Activated CD4-positive, alpha-beta T cell treated with anti-CD3 and anti-CD28 coated beads, Interleukin-2, amount 50 U/mL, for 48 hours (primary cell): ENCODE measurements at places on chromosomes 6 and 20.

DNA sequence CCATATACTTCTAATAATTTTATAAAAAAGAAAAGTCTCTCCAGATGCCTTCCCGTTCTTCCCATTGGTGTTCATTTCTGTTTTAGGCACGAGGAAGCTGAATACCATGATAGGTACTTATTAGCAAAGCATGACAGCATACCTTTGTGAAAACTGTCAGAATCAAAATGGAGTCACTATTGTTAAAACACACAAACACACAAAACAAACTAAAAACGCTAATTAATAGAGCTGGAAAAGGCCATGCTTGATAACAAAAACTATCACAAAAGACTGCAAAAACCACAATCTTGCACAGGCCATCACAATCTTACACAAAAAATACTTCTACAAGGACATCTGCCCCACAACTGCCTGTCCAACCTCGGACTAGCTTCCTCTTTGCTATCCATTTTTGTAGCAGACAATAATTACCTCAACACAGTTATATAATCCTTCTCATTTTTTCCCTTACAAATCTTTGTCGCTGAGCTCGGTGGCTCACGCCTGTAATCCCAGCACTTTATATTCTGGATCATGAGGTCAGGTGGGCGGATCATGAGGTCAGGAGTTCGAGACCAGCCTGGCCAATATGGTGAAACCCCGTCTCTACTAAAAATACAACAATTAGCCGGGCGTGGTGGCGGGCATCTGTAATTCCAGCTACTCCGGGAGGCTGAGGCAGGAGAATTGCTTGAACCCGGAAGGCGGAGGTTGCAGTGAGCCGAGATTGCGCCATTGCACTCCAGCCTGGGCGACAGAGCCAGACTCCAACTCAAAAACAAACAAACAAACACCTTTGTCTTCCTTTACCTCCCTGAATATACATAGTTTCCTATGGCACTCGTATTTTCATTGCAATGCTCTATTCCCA lies 3.2 kb upstream of the ABT1 start:
- DNase-seq, result no peak

GRCh38 chr6:129312880-129313279 lies 397.1 kb downstream of the ARHGAP18 start:
- DNase-seq, result no peak

GRCh38 chr6:78875505-78875904 lies 8.2 kb downstream of the IRAK1BP1 start:
- no peak for DNase-seq

GRCh38 chr6:40779409-40779808 lies 192.2 kb upstream of the LRFN2 start:
- DNase-seq, result no peak

GRCh38 chr6:158808941-158809678 lies 10.1 kb downstream of the EZR start:
- no peak for DNase-seq

- DNase-seq, result no peak
Measured at GRCh38 chr20:6519556-6519955, 247.9 kb upstream of the BMP2 start.

- peak; percentile 30 for DNase-seq
Measured at GRCh38 chr6:108592371-108593337, 31.9 kb downstream of the FOXO3 start.

- no peak for DNase-seq
Measured at GRCh38 chr6:130500693-130501092, 134.9 kb downstream of the TMEM200A start.

DNA sequence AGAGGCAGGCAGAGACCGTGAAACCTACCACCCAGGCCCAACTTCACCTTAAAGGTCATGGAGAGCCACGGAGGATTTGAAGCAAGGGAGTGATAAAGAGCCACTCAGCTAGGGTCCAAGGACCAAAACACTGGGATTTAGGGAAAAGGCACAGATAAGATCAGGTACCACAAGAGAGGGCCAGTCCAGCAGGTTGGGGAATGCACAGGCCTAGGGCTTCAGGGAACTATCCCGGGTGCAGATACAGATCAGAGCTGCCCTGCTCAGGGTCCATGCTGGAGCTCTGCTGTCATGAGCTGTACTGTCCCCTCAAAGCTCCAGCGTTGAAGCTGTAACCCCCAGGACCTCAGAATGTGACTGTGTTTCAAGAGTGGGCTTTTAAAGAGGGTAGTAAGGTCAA lies 16.9 kb downstream of the SLC22A23 start:
- no peak for DNase-seq

DNA sequence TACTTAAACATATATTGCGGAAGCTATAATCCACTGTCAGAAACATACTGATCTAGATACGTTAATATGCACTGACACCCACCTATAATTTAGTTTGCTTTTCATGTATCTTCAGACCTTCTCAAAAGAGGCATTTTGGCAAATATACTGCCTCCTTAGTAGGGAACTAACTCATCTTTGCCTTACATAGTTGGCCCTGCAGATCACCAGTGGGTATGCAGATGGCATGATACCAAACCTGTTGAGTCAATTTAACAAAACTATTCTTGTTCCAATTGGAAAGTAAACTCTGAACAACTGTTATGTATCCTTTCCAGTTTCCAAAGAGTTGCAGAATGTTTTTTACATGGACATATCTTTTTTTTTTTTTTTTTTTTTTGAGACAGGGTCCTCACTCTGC lies 35.6 kb upstream of the TBC1D20 start:
- no peak for DNase-seq

- no peak for DNase-seq
Measured at GRCh38 chr6:12436224-12436623, 146.1 kb downstream of the EDN1 start.

GRCh38 chr6:39430871-39431523 lies 108.5 kb upstream of the KCNK16 start:
- DNase-seq, result no peak

GRCh38 chr20:33291830-33292355 lies 8.9 kb downstream of the BPIFB1 start:
- DNase-seq, result peak; percentile 75

- DNase-seq, result no peak
Measured at GRCh38 chr20:35568645-35569044, 26.8 kb downstream of the ERGIC3 start.

- no peak for DNase-seq
Measured at GRCh38 chr6:1082285-1082935, 229.5 kb upstream of the FOXQ1 start.

DNA sequence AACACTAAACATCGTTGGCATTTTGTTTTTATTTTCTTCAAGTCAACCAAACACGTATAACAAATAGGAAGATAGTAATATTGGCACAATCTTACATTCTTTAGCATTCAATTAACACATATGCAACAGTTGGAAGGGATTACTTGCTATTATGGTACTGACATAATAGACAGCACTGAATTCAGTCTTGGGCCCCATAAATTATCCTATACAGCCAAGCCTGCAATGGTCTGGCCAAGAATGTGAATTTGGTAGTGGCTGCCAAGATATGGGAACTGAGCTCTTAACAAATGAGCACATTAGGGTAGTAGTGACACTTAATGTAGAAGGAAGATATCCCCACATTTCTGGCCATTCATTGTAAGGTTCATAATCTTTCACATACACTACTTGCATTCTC lies 44.8 kb upstream of the ARHGAP18 start:
- DNase-seq, result no peak

- DNase-seq, result no peak
Measured at GRCh38 chr20:58429303-58429702, 40.3 kb downstream of the VAPB start.

DNA sequence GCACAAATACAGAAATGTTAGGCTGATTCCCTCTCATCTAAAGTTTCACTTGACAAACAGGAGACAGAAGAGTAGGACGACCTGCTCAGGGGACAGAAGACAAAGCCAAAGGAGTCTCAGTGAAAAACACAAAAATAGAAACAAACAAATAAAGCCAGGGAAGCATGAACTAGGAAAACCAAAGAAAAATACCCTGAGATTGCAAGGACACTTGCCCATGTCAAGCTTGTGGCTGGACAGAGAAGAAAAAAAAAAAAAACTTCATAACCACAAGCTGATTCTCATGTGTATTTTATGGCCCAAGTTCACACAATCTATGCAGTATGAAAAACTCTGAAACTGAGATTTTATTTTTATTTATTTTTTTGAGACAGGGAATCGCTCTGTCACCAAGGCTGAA lies 85.6 kb upstream of the BEND6 start:
- no peak for DNase-seq

GRCh38 chr20:1863296-1863695 lies 31.9 kb upstream of the SIRPA start:
- no peak for DNase-seq

DNA sequence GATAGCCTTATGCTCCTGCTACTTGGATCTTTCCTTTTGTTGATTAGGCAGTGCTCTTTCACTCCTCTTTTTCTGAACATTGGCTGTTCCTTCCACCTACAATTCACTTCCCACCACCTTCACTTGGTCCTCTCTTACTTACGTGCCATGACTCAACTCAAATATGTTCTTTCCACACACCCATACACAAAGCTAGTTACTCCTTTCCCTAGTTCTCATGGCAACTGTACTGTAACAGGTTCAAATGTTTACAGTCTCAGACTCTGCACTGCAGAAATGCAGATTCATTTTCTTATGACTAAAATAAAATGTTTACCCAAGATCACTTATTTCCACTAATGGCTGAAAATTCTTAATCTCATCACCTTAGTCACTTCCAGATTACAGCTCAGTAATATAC lies 174.0 kb upstream of the TSHZ2 start:
- DNase-seq, result no peak

- DNase-seq, result no peak
Measured at GRCh38 chr6:41546866-41547798, 951 bp downstream of the FOXP4 start.

DNA sequence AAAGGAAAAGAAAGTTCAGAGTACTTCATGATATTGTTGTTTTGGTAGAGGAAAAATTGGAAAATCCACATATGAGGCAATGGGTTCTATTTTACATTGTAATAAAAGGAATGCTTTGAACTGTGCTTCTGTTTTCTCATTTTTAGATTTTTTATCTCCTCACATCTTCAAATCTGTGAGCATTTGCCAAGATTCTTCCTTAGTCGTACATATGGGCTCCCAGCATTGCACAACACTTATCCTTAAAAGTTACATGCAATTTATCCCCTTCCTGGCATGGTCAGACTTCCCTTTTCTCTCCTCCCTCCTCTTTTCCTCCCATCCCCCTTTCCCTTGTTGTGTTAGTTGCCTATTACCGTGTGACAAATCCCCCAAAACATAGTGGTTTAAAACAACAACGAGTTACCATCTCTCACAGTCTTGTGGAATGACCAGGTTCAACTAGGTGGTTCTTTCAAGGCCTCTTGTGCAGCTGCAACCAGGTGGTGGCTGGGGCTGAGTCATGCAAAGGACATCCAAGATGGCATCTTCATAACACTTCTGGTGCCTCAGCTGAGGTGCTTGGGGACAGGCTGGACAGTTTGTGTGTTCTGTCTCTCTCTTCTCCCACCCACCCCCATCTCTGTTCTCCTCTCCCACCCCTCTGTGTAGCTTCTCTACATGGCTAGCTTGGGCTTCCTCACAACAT lies 68.7 kb downstream of the TXNDC5 start:
- no peak for DNase-seq
